ENCODE measurements at places on chromosomes 3 and 15.

GRCh38 chr3:126541628-126542339, 16.9 kb downstream of the C3orf22 start:
- DNase-seq = no peak

DNA sequence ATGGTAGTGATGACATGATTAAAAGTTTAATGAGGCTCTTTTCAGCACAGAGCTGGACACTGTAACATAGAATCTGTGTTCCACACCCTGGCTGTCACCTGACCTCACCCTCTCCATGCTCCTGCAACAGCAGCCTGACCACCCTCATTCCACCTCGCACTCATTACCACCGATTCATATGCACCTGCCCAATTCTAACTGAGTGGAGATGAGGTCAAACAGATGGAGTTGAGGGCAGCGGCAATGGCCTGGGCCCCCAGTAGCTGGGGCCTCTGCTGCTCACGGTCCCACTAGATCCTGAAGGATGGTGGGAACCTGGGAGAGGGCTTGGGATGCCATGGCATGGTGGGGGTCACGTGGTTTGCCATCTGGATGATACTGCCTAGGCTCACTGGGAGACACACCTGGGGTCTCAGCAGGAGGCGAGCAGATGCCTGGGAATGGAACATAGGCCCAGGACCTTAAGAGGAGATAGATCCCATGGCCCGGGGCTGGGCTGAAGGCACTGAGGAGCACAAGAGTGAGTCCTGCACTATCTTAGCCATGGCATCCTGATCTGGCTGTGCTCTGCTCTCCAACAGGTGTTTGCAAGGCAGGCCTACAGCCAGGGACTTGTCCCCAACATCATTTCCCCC, 1.3 kb downstream of the SCN5A start:
- DNase-seq = no peak

- peak; percentile 2 for DNase-seq
Measured at GRCh38 chr3:132236701-132237651, 80.2 kb upstream of the ACP3 start.

GRCh38 chr15:83282776-83283137, 1.7 kb downstream of the BNC1 start:
- no peak for DNase-seq

- no peak for DNase-seq
Measured at GRCh38 chr15:73901126-73901810, 25.0 kb upstream of the LOXL1 start.

- no peak for DNase-seq
Measured at GRCh38 chr3:16056217-16056616, 118.3 kb upstream of the GALNT15 start.

- DNase-seq = no peak
Measured at GRCh38 chr15:83248151-83249029, 36.1 kb downstream of the BNC1 start.

DNA sequence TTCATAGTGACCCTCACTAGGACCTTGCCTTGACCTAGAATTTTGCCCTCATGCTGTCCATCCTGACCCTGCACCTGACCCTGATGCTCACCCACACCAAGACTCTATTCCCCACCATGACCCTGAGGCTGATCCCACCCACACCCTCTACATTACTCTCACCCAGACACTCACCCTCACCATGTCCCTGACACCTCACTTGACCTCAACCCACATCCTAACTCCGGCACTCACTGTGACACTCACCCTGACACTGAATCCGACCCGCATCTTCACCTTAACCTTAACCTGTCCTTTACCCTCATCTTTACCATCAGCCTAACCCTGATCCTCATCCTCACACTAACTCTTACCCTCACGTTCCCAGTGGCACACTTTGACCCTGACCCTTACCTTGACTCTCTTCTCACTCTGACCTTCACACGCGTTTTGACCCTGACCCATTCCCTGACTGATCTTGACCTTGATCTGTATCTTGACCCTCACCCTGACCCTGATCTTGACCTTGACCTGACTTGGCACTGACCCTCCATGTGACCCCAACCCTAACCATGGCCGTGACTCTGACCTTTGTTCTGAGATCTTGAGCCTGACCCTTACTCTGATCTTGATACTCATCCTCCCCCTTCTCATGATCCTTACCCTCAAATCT, 22.2 kb upstream of the SLC25A26 start:
- DNase-seq = no peak

GRCh38 chr3:12839156-12839946, 2.0 kb downstream of the RPL32 start:
- DNase-seq = no peak

GRCh38 chr15:65404186-65404872, 18.4 kb downstream of the IGDCC4 start:
- DNase-seq = no peak

GRCh38 chr15:79943820-79944219, 27.2 kb downstream of the BCL2A1 start:
- no peak for DNase-seq

GRCh38 chr15:51128701-51129100, 34.0 kb upstream of the TNFAIP8L3 start:
- no peak for DNase-seq

DNA sequence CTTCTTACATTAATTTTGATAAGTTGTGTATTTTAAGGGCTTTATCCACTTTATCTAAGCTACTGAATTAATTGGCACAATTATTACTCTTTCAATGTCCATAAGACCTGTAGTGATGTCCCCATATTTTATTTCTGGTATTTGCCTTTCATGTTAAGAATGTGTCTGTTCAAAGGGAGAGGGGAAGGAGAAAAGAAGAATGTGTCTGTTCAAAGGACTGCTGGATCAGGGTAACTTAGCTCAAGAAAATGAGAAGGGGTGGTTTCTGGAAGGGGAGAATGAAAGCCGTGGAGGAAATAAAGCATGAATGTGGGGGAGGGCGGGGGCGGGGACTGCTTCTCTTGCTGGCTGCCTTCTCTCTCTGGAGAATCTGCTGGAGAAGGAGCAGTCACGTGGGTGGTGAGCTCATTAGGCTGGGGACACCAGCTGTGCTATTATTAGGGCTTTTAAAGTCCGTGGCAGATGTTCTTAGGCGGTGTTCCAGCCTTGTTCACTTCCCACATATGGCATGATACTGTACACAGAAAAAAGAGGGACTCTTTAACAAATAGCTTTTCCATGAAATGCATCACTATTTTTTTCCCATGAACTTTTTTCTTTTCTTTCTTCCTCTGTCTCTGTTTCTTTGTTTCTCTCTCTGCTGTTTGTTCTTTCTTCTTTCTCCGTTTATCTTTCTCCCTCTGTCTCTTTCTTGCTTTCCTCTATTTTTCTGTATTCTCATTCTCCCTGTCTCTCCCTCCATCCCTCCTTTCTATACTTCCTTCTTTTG, 63.7 kb upstream of the ULK4 start:
- DNase-seq = no peak

DNA sequence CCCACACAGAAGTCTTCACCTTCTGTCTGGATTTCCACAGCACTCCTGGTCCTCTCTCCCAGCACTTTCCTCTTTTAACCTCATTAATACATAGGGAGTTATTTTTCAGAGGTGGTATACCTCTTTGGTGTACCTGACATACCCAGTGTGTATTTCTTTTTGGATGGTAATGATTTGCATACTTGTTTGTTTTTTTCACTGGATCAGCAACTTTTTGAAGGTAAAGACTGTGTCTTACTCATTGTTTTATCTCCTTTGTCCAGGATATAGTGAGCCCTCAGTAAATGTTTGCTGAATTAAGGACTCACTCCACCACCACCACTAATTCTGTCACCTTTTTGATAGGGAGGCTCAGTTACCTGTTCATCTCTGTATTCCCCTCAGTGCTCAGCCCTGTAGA, 52.1 kb downstream of the SACM1L start:
- DNase-seq = no peak

- no peak for DNase-seq
Measured at GRCh38 chr3:17954801-17955200, 212.4 kb upstream of the TBC1D5 start.

- DNase-seq = no peak
Measured at GRCh38 chr3:72155391-72156064, 370.6 kb upstream of the PROK2 start.

GRCh38 chr3:11757441-11757875, 89.2 kb downstream of the TAMM41 start:
- no peak for DNase-seq

DNA sequence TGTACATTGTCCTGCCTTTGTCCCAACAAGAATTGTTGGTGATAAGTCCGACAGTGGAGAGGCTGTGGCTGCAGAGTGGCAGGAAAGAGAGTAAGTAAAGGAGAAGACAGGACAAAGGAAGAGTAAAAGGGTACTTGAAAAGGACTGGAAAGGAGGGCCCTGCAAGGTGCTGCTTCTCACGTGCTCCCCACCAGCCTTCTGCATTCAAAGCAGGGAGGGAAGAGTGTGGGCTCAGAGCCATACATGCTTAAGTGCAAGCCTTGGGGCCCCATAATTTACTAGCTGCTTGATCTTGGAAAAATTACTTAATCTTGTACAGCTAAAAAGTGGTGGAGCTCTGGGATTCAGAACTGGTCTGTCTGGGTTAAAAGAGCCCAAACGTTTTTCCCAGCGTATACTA, 29.9 kb downstream of the MME start:
- DNase-seq = no peak

DNA sequence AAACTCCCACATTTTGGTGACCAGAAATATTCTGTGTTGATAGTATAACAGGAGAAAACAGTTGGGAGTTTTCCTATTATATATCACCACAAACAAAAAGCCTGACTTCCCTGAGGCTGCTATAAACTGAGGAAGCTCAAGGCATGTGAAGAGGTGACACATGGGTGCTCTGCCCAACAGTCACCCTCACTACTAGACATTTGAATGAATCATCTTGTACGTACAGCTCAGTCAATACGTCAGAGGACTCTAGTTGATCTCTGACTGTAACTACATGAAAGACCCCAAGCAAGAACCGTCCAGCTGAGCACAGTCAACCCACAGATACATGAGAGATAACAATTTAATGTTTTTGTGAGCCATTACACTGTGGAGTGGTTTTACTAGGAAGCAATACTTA, 338.3 kb upstream of the ATP11B start:
- DNase-seq = no peak

- no peak for DNase-seq
Measured at GRCh38 chr15:98873441-98874218, 134.0 kb downstream of the PGPEP1L start.

DNA sequence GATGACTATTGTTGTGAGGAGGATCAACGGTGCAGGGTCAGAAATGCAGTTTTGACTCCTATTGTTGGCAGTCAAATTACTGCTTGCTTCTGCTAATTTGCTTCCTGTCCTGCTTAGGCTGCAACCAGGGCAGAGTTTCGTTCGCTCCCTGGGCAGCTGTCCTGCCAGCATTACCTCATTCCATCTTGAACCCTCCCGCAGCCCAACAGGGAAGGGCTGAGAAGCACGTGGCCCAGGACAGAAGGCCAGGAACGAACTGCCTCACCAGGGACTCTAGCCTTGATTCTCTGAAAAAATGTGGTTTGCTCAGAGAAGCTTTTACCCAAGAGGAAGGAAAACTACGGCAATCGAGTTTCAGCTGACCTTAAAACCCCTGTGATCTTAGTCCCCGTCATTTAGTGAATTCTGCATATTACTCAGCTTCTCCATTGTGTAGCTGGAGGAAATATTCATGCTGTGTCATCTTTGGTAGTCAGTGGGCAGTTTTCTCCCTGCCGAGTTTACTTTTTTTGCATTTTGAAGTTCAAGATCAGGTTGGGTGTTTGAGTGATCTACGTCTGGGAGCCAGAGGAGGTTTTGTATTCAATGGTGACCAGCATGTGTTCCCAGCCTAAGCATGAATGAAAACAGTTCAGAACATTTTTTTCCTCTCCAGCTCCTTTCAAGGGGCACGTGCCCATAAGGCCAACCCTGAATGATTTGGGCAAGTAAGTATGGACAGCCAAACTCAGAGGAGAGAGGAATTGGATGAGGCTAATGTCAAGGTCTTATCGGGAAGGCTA, 23.0 kb downstream of the TLNRD1 start:
- no peak for DNase-seq

DNA sequence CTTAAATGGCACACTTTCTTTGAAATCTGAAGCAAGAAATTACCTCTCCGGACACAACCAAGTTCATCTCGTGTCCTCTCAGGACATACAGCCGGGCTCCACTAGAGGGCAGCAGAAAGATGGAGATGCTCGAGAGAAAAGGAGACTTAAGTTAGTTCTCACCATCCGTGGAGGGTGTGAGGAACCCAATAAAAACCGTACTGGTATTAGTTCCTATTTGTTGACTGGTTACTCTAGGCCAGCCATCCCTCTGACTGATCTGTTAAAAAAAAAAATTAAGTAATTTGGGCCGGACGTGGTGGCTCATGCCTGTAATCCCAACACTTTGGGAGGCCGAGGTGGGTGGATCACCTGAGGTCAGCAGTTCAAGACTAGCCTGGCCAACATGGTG, 7.9 kb upstream of the CYP11A1 start:
- peak; percentile 53 for DNase-seq

DNA sequence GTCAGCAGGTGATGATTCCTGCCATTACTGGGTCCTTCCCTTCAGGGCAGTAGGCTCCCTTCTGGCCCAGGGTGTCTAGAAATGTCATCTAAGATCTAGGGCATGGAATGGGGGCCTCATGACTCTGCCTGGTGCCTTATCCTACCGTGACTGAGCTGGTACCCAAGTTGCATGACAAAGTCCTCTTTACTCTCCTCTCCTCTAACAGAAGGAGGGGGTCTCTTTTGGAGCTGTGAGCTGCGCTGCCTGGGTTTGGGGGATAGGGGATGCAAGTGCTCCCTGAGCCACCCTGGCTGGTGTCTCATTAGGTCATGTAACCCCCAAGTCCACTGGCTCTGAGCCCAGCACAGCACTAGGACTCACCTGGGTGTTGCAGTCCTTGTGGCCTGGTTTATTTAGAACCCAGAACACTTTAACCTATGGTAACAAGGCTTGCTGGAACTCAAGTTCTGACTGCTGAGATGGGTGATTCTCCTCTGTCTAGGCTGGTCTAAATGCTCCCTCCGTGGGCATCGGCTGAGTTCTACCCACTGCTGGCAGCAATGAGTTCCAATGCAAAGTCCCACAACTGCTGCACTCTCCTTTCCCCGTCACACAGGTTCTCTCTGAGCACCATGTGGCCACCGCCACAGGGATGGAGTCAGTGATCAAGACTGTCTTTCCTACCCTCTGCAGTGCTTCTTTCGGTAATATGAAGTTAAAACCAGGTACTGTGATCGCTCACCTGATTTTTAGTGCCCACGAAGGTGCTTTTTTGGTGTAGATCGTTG, 34.0 kb downstream of the XXYLT1 start:
- no peak for DNase-seq

- no peak for DNase-seq
Measured at GRCh38 chr3:46954178-46954577, 22.4 kb downstream of the CCDC12 start.

- no peak for DNase-seq
Measured at GRCh38 chr3:13951184-13951583, 71.3 kb upstream of the WNT7A start.

- DNase-seq = no peak
Measured at GRCh38 chr3:162390891-162391290, 894.3 kb downstream of the OTOL1 start.

- DNase-seq = no peak
Measured at GRCh38 chr3:34239287-34239686, 440.9 kb downstream of the PDCD6IP start.
